ENCODE measurements at places on chromosomes 7 and 10.

DNA sequence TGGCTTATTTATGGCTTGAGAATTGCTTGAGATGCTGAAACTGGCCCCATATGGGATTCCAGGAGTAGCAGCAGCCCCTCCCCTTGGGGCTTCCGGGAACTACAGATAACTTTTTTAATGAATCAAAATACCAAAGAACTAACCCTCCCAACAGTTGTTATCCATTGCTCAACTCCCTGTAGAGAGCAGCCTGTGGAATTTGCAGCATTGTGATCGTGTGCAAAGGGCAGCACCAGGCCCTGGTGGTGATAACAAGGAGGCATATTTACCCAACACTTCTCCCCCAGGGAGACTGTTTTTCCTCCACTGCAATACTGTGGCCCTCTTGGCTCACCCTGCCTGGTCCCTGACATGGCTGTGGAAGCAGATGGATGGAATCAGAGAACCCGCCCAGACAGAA, 196.2 kb downstream of the PLXNA4 start:
- H3K27me3 ChIP-seq, result peaks cover 5% of the 10 kb centered on the region
- DNase-seq, result no peak
- H3K27ac ChIP-seq, result no peak overlapping the region
- H3K4me1 ChIP-seq, result peaks cover 7% of the 10 kb centered on the region
- no peak overlapping the region for H3K4me3 ChIP-seq

DNA sequence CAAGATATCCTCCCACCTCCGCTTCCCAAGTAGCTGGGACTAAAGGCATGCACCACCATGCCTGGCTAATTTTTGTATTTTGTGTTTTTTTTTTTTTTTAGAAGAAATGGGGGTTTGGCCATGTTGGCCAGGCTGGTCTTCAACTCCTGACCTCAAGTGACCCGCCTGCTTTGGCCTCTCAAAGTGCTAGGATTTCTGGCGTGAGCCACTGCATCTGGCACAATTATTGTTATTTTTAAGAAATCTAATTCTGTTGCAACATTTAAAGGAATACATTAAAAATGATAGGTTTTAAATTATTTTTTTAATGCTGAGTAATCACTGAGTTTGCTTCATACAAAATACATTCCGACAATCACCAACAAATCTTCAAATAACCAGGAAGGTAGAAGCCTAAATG, 178.1 kb upstream of the SEMA3E start:
- DNase-seq, result no peak
- H3K27ac ChIP-seq, result no peak overlapping the region
- H3K4me3 ChIP-seq, result no peak overlapping the region
- no peaks in the 10 kb centered on the region for H3K4me1 ChIP-seq
- H3K27me3 ChIP-seq, result peaks cover 3% of the 10 kb centered on the region
- no peaks in the 10 kb centered on the region for H3K36me3 ChIP-seq

DNA sequence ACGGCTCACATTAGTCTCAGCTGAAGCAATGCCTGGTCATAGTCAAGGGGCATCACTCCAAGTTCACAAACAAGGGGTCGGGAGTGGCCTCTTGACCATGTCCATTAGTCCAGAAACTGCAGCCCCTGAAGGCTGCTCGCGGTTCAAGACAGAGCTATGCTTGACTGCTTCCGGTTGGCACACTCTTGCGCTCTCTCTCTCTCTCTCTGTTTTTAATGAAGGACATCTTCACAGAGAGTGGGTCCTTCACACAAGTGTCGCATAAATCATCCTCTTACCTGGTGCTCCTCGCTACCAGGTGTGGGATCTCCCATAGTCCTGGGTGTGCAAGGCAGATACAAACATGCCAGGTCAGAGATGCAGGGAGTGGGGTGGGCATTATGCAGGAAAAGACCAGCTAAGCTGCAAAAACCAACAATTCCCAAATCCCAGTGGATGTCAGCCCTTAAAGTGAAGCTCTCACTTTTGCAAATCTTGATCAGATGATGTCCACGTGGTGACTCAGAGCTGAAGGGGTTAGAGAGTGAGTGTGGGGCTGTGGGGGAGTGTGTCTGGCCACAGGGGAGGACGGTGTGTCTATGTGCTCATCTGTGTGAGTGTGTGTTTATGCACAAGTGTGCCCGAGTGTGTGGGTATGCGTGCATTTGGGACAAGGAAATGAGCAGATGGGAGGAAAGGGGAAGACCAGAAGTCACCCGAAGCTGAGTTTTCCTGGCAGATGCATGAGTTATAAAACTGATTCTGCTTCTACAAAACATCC, 83.7 kb upstream of the PPP2R2D start:
- DNase-seq, result no peak
- H3K27ac ChIP-seq, result no peak overlapping the region
- H3K4me1 ChIP-seq, result peaks cover 7% of the 10 kb centered on the region
- H3K36me3 ChIP-seq, result no peaks in the 10 kb centered on the region
- H3K27me3 ChIP-seq, result peaks cover 8% of the 10 kb centered on the region
- no peak overlapping the region for H3K4me3 ChIP-seq

GRCh38 chr7:105776068-105776790, 100.2 kb downstream of the ATXN7L1 start:
- no peak overlapping the region for H3K4me3 ChIP-seq
- H3K36me3 ChIP-seq, result no peaks in the 10 kb centered on the region
- peaks cover 1% of the 10 kb centered on the region for H3K27me3 ChIP-seq
- H3K4me1 ChIP-seq, result peaks cover 8% of the 10 kb centered on the region

GRCh38 chr7:102424129-102424551, 9.2 kb upstream of the ORAI2 start:
- no peak for DNase-seq
- H3K4me3 ChIP-seq, result no peak overlapping the region
- no peak overlapping the region for H3K27ac ChIP-seq
- peaks cover 31% of the 10 kb centered on the region for H3K36me3 ChIP-seq
- peaks cover 9% of the 10 kb centered on the region for H3K27me3 ChIP-seq

DNA sequence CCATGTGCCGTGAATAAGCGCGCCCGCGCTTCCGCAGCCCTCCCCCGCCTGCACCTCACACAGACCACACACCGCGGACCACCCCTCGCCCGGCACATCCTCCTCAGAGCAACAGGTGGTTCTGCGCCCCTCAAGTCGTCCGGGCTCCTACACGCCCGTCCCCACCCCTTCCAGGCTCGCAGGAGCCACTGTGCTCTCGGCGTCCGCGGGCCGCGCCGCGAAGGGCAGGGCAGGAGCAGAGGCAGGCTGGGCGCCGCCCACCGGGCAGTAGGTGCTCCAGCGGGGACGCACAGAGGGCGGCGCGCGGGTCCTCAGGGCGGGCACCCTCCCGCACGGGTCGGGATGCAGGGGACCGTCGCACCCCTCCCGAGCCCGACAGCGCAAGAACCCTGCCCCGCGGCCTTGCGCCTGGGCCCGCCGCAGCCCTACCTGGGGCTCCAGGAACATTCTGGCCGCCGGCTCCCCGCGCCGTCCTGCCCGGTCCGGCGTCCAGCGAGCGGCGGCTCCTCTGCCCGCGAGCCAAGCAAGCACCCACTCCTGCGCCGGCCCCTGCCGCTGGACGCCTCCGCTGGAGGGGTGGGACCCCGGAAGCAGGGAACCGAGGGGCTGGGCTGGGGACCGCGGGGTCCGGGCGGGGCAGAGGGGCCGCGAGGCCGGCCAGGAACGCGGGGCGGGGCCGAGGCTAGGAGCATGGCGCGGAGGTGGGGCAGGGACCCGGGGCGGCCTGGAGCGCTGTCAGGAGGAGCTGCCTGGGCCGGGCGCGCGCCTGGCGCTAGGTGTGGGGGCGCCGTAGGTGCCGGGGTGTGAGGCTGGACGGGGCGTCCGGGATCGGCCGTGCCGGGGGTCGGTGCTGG, 37.4 kb downstream of the RASGEF1A start:
- H3K27ac ChIP-seq, result no peak overlapping the region
- H3K36me3 ChIP-seq, result no peaks in the 10 kb centered on the region
- peaks cover 30% of the 10 kb centered on the region for H3K27me3 ChIP-seq
- no peak overlapping the region for H3K4me3 ChIP-seq
- DNase-seq, result peak; percentile 24

- H3K27ac ChIP-seq, result no peak overlapping the region
- H3K4me1 ChIP-seq, result no peaks in the 10 kb centered on the region
- H3K36me3 ChIP-seq, result no peaks in the 10 kb centered on the region
- H3K27me3 ChIP-seq, result no peaks in the 10 kb centered on the region
Measured at GRCh38 chr10:106053061-106053460, 1111.4 kb downstream of the SORCS1 start.

- peaks cover 47% of the 10 kb centered on the region for H3K4me1 ChIP-seq
- H3K4me3 ChIP-seq, result no peak overlapping the region
- peak overlapping the region; percentile 89 for H3K27ac ChIP-seq
- H3K36me3 ChIP-seq, result peaks cover 4% of the 10 kb centered on the region
Measured at GRCh38 chr10:72319416-72320254, 35.1 kb downstream of the DNAJB12 start.

DNA sequence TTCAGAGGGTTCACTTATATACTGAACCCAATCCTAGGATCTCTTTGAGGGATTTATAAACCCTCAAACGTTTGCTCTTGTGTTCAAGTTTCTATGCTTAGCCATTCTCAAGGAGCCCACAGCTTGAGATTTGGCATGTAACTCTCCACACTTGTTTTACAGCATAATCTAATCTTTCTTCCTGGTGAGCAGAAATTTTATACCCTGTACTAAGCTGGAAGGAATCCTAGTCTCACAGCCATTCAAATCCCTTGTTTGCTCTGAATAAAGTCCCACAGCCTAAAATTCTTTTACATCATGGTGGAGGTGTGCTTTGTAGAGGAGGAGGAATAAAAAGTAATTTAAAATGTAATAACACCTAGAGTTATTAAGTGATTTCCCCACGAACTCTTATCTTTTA, 5.3 kb upstream of the AGR2 start:
- H3K4me1 ChIP-seq, result peaks cover 8% of the 10 kb centered on the region
- no peak overlapping the region for H3K4me3 ChIP-seq
- no peak overlapping the region for H3K27ac ChIP-seq
- H3K36me3 ChIP-seq, result no peaks in the 10 kb centered on the region
- DNase-seq, result no peak

GRCh38 chr10:87860156-87860795, 3.1 kb downstream of the KLLN start:
- H3K36me3 ChIP-seq, result peaks cover 10% of the 10 kb centered on the region
- peaks cover 23% of the 10 kb centered on the region for H3K4me1 ChIP-seq
- peak overlapping the region; percentile 22 for H3K4me3 ChIP-seq
- DNase-seq, result no peak

DNA sequence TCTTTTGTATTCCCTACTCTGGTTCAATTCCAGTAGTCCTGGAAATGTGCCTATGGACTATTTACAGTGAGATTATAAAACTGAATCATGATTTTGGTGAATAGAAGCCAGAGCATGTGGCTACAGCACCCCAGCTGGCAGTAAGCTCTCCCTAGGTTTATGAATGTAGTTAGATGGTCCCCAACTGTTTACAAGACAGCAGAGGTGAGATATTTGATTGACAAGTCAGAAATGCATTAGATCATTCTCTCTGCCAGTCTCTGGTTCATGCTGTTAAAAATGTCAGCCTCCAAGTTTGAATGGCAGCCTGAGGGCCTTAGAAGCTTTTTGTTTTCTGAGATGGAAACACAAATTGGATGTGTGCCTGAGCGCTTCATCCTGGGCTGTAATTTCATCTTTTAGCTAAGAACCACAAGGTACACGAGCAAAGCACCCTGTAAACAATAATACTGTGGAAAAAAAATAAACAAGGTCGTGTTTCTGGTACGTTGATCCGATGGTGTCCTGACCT, 85.0 kb downstream of the BTRC start:
- H3K27me3 ChIP-seq, result no peaks in the 10 kb centered on the region
- no peak overlapping the region for H3K4me3 ChIP-seq
- H3K4me1 ChIP-seq, result no peaks in the 10 kb centered on the region
- H3K36me3 ChIP-seq, result no peaks in the 10 kb centered on the region
- no peak for DNase-seq

DNA sequence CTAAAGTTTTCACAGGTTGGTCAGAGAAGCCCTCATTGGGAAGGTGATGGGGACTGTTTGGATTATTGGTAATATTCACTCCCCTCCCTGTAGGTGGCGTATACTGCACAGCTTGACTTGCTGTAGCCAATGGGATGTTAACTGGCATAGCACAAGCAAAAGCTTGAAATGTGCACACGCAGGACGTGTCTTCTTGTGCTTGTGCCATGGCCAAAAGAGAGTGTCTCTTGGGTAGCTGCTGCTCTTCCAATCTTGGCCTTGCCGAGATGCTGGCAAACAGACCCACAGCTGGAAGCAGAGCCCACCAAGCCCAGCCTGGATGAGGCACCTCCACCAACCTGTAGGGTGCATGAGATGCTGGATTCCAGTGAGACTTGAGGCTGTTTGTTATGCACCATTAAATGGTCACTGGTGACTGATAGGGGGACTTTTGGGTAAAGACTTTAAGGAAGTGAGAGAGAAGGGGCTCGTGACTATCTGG, 266.0 kb downstream of the GRID1 start:
- peak; percentile 24 for DNase-seq
- no peak overlapping the region for H3K4me3 ChIP-seq
- no peaks in the 10 kb centered on the region for H3K36me3 ChIP-seq
- no peak overlapping the region for H3K27ac ChIP-seq
- peaks cover 2% of the 10 kb centered on the region for H3K27me3 ChIP-seq

DNA sequence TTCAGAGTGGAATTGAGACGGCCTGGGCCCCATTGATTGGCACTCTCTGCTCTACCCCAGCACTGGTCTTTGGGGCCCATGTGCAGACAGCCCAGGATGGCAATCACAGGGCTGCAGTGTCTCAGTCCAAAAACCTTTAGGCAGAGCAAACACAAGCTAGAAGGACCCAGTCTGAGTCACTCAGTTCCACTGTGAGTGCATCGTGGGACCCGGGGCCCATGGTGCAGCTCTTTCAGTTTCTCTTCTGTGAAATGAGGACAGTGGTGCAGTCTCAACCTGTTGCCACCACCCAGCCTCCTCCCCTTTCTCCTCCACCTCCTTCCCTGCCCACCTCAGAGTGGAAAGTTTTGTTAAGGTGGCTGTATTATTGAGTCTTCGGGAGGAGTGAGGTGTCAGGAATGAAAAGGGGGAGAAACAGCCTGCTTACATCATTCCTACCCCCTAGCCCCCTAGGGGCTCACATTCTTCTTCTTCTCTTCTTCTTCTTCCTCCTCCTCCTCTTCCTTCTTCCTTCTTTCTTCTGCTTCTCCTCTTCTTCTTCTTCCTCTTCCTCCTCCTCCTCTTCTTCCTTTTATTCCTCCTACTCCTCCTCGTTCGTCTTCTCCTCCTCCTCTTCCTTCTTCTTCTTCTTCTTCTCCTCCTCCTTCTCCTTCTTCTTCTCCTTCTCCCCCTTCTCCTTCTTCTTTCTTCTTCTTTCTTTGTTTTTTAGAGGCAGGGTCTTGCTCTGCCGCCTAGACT, 19.5 kb upstream of the CARD11 start:
- H3K4me1 ChIP-seq, result no peaks in the 10 kb centered on the region

- DNase-seq, result no peak
- no peaks in the 10 kb centered on the region for H3K27me3 ChIP-seq
- H3K36me3 ChIP-seq, result peaks cover 5% of the 10 kb centered on the region
- peaks cover 31% of the 10 kb centered on the region for H3K4me1 ChIP-seq
- H3K4me3 ChIP-seq, result no peak overlapping the region
Measured at GRCh38 chr7:108078211-108078673, 51.9 kb downstream of the LAMB4 start.

Data from endothelial cell (in vitro differentiated cells).